ENCODE measurements at places on chromosomes 2 and 18. TPM values are rescaled to one million over a fixed set of nuclear protein-coding genes. Genes with fewer than 3 reads are reported as not detected.

GRCh38 chr2:47779426-47779790 is 3.5 kb upstream of the MSH6 start:
- no peak for DNase-seq

ZNF512 gene
- total RNA-seq, result 32.5 TPM

GRCh38 chr2:80073134-80073561 is 231.4 kb downstream of the LRRTM1 start:
- peak; percentile 25 for DNase-seq

- no peak for DNase-seq
Measured at GRCh38 chr2:203579730-203580129, 44.6 kb upstream of the RAPH1 start.

DNA sequence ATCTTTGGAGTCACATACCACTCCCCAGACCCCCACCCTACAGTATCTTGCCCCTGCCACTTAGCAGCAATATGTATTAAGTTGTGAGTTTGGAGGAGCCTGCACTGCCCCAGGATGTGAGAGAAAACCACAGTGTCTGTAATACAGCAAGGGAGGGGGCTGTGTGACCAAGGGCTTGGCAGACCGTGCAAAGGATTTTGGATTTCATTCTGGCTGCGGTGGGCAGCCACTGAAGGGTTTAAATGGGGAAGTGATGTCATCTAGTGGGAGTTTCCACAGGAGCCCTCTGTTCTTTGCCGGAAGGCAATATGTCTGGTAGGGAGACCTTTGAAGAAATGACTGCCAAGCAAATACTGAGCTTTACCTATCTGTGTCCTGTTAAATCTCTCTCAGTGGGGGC is 202.4 kb downstream of the FHOD3 start:
- DNase-seq, result peak; percentile 60

PROC gene
- total RNA-seq, result 1.5 TPM

KCNF1 gene
- 1.6 TPM for total RNA-seq

GRCh38 chr2:102515851-102516250 is 42.8 kb downstream of the SLC9A4 start:
- no peak for DNase-seq

DNA sequence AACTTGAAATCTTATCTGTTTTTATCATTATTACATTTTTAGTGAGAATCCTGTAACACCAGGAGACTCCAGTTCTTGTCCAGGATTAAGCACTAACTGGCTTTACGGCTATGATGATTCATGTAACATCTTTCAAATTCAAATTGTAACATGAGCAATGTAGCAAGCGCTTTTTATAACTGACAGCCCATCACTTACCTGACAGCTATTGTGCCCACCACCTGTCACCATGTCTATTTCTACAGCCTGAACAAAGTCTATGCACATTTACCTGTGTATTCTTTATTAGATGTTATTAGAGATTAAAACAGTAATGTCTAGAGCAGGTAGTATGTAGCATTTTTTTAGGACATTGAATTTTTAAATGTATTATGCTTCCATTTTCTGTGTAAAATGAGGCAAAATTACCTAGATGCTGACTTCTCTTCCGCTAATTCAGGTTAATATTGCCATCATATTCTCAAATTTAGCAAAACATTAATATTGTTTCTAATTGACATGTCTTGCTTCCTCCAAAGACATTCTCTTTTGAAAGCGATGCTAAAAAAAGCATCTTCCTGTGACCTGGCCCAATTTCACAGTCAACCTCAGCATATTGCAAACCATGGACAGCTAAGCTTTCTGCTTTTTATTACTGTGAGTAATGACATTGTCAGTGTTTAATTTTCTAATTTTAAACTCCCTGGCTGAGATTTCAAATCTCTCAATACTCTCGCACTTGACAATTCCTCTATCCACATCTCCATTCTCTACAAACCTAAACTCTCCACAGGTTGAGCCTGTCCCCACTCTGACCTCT is 37.8 kb downstream of the RIT2 start:
- DNase-seq, result no peak

DNA sequence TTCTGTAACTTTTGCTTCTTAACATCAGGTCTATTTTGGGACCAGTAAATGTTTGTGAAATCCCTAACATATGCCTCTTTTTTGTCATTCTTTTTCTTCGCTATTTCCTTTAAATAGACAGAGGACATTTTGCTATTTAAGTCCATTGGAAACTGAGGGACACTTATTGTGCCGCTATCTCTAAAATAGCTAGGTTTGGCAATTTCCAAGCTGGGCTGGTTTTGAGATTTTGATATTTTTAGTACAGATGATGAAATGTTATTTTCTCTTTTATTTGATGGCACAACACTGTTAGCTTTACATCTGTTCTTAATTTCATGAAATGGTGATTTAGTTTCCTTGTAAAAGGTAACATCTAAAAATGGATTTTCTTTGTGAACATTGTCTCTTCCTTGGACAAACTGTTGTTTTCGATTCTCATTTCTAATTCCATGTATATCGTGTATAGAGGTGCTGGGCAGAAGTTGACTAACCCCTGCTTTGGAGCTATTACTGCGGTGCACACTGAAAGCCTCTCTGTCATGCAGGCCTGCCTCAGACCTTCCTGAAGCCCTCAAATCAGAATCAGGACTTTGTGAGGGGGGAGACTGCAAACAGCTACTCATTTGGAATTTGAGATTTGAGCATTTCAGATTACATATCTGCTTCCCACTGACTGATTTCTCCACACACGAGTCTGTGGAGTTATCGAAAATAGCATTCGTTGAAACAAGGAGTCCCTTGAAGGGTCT is 594 bp downstream of the RAD51AP2 start:
- DNase-seq, result no peak

DHRS9 gene
- not detected for total RNA-seq

- no peak for DNase-seq
Measured at GRCh38 chr2:14535156-14535555, 97.4 kb upstream of the LRATD1 start.

DNA sequence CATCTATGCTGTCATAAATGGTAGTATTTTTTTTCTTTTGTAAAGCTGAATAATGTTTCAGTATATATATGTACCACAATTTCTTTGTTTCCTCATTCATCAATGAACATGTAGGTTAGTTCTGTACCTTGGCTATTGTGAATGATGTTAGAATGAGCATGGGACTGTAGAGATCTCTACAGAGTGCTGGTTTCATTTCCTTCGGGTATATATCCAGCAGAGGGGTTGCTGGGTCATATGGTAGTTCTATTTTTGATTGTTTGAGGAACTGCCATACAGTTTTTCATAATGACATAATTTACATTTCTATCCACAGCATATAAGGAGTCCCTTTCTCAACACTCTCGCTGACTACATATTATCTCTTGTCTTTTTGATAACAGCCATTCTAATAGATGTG is 243.5 kb downstream of the CDH7 start:
- DNase-seq, result no peak

WNT6 gene
- 2.6 TPM for total RNA-seq

GRCh38 chr18:65846107-65846506 is 95.3 kb downstream of the CDH7 start:
- no peak for DNase-seq

GRCh38 chr2:21175895-21176646 is 52.3 kb downstream of the TDRD15 start:
- no peak for DNase-seq

CD207 gene
- total RNA-seq, result not detected

DNA sequence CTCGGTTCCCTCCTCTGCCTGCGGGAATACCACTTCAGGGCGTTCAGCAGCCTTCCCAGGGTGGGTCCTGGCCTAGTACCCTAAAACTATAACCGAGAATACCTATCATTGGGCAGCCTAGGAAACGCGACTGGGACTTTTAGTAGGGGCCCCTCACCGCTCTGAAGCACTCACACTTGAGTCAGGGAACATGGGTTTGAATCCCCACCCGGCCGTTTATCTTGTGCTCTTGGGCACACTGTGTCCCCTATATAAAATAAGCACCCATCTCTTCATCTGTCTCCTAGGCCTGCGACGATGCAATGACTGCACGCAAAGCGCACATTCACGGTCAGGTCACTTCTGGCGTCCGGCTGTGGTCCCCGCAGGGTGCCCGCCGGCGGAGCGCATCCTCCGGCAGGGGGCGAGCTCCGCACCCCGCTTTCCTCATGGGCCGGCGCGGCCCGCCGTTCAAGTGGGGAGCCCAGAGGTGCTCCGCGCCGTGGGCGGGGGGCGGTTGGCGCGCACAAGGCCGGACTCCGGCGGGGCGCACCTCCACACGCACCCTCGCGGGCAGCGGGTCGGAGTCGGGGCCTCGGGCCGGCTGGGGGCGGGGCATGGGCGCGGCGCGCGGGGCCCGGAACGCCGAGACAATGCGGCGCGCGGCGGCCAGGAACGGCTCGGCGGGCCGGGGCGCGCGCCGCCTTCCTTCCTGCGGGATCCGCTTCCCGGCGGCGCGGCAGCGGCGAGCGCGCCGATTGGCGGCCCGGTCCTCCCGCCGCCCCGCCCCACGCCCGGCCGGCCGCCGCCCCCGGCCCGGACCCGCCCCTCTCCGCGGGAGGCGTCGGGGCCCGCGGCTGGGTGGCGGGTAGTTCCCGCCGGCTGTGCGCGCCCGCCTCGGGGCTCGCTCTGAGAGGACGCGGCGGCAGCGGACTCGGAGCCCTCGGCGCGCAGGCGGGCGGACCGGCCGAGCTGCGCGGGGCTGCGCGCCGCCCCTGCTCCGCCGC is at the start of gene ASAP2:
ASAP2 (plus strand) TSS at position 850 of the 986 bp plus-strand sequence. CDS start 293 bp downstream, outside the sequence.
- no peak for DNase-seq

GRCh38 chr2:178480227-178481181 is at the start of gene PLEKHA3:
Gene PLEKHA3 (plus strand): TSS chr2:178480457. CDS start chr2:178480870, 413 bp downstream.
- DNase-seq, result peak; percentile 89

EVX2 gene
- not detected for total RNA-seq

C1GALT1C1L gene
- total RNA-seq, result not detected

MSH2 gene
- 16.0 TPM for total RNA-seq

ATL2 gene
- 35.5 TPM for total RNA-seq

DNA sequence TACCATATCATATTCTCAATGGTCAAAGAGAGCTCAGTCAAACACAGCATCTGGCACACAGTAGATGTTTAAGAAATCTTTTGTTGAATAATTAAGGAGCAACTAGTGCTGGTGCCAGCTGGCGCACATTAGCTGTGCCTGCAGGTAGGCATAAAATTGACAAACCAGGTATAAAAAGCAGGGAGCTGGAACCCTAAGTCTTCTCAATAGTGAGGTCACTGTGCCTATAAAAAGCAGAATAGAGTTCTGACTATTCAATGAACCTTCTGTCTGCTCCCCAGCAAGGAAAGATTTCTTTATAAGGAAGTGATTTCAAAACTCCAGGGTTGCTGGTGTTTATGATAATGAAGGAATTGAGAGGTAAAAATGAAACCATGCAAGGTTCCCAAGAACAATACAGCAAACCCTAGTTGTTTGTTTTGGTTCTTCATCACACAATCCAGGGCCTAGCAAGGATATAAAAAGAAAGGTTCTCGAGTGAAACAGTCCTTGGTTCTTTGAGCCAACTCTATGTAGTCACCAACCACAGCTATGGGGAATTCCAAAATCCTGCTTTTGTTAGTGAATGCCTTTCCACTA is 76.1 kb downstream of the THADA start:
- peak; percentile 99 for DNase-seq

ABCG8 gene
- total RNA-seq, result not detected

DNA sequence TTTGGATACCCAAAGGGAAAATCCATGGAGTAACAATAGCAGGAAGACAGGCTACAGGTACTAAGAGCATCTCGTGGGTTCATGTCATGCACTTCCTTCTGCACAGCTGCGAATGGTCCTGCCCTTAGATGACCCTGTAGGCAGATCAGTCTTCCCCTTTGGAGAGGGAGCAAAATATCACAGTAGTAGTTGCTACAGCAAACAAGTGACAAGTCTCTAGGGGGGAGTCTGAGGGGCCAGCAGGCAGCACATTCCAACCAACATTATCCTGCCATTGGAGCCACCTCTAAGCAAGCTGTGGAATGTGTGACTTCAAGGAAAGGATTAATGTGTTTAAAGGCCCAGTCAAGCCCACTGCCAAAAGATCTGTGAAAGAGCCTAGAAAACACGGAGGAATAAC is 273.2 kb upstream of the PARD3B start:
- DNase-seq, result no peak

IL36A gene
- not detected for total RNA-seq

TFCP2L1 gene
- 0.05 TPM for total RNA-seq

GRCh38 chr2:66576311-66576560 is 141.3 kb downstream of the MEIS1 start:
- DNase-seq, result no peak

DNA sequence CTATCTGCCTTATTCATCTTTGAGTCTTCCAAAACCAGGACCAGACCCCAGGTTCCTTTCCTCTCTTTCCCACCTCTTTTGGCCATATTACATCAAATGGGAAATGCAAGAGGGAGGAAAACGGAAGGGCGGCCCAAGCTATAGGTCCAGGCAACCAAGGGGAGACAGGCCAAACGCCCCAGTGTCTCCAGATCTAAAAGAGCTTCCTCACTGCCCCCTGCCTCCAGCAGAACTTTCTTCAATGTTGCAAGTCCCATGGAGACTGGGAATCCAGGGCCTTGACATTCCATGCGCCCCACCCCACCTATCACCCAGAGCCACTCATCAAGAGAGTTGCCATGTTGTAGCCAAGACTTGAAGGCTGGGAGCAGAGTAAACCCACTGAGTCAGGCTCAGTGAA is 15.4 kb downstream of the TNS1 start:
- no peak for DNase-seq

GRCh38 chr2:177585234-177585863 is 192.8 kb downstream of the AGPS start:
- DNase-seq, result no peak

DPP4 gene
- total RNA-seq, result 6.7 TPM

FEV gene
- not detected for total RNA-seq

CABLES1 gene
- total RNA-seq, result 12.2 TPM

LIMS4 gene
- total RNA-seq, result 1.3 TPM

ZNF804A gene
- total RNA-seq, result 0.32 TPM

DNA sequence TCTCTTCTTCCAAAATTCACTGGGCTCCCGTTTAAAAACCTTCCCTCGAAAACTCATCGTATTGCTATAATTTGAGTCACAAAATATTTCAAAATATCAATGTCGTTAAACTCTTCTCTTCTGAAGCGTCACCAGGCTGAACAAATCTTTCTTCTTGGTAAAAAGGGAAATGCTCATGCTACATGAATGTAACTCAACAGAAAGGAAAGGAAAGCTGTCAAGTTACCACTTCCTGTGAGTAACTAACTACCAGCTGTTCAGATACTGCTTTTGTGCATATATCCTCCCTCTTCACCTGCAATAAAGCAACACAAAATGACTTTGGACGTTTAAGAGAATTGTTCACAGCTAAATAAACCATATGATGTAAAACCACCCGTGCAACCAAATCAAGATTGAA is 95.4 kb downstream of the DOCK10 start:
- DNase-seq, result peak; percentile 86

- DNase-seq, result no peak
Measured at GRCh38 chr2:196487417-196487816, 152.1 kb upstream of the CCDC150 start.

- DNase-seq, result no peak
Measured at GRCh38 chr2:30356071-30356470, 91.0 kb upstream of the LCLAT1 start.

GRCh38 chr2:233822781-233823730 is 31.3 kb downstream of the HJURP start:
- DNase-seq, result no peak
